ENCODE measurements at places on chromosomes 7 and 10.

DNA sequence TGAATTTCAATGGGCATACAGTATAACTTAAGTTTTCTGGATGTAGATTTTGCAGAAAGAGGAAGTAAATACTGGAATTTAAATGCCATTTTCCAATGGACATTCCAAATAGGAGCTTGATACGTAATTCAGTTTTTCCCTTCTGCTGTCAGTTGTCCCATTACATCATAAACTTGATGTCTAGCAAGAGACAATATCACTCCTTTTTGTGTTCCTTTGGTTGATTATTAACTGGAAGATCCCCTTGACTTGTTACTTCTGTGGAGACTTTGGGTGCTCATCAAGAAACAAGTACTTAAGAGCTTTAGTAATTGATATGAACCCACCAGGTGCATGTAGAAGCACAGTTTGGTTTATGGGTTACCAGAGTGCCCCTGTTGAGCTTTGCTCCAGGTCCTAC lies 116.1 kb downstream of the ST7 start:
- DNase-seq, result no peak

- DNase-seq, result no peak
Measured at GRCh38 chr7:112156412-112156811, 49.8 kb downstream of the DOCK4 start.

GRCh38 chr10:22344781-22345300 lies 455 bp upstream of the SPAG6 start:
- DNase-seq, result no peak

- DNase-seq, result no peak
Measured at GRCh38 chr7:152462995-152463708, 27.3 kb upstream of the KMT2C start.

DNA sequence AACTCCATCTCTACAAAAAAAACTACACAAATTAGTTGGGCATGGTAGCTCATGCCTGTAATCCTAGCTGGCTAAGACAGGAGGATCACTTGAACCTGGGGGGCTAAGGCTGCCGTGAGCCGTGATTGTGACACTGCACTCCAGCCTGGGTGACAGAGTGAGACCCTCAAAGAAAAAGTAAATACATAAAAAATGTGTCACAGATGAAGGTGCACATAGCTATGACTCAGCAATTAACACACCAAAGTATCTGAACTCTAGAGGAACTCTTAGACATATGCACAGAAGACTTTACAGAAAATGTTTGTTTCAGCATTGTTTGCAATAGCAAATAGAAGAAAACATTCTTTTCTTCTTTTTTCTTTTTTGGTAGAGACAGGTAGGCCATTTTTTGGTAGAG lies 8.3 kb downstream of the C10orf62 start:
- DNase-seq, result no peak

- DNase-seq, result no peak
Measured at GRCh38 chr7:2383543-2384274, 19.7 kb upstream of the CHST12 start.

GRCh38 chr10:95377950-95378349 lies 87.1 kb upstream of the PDLIM1 start:
- DNase-seq, result no peak

- DNase-seq, result no peak
Measured at GRCh38 chr10:30581779-30582380, 47.7 kb downstream of the LYZL2 start.

- no peak for DNase-seq
Measured at GRCh38 chr10:69323622-69324021, 45.3 kb downstream of the HK1 start.

GRCh38 chr10:61779950-61780659 lies 117.4 kb downstream of the CABCOCO1 start:
- DNase-seq, result no peak

GRCh38 chr7:71229148-71229547 lies 97.2 kb downstream of the GALNT17 start:
- DNase-seq, result no peak

- DNase-seq, result no peak
Measured at GRCh38 chr7:148721390-148721789, 22.7 kb downstream of the CUL1 start.

GRCh38 chr7:139697056-139697455 lies 80.7 kb downstream of the HIPK2 start:
- DNase-seq, result no peak

- no peak for DNase-seq
Measured at GRCh38 chr10:108783897-108784296, 1139.4 kb downstream of the XPNPEP1 start.
